Aortic smooth muscle cell (primary cell): ENCODE measurements at places on chromosomes 6 and 20. TPM values are rescaled to one million over a fixed set of nuclear protein-coding genes. Genes with fewer than 3 reads are reported as not detected.

MYL9 gene
- total RNA-seq: 11.6 and 21.9 TPM in 2 replicates

KATNA1 gene
- total RNA-seq: 30.3 TPM in 2 replicates

EBF4 gene
- total RNA-seq: 0.13 and 0.25 TPM in 2 replicates

CD83 gene
- total RNA-seq: 0.12 and 0.40 TPM in 2 replicates

SEMG1 gene
- not detected in 2 replicates for total RNA-seq

METTL24 gene
- 2.1 and 2.2 TPM in 2 replicates for total RNA-seq

VSTM2L gene
- 0.53 and 0.93 TPM in 2 replicates for total RNA-seq

LEMD2 gene
- 40.3 and 40.4 TPM in 2 replicates for total RNA-seq

C6orf58 gene
- 0.06 TPM in 1 of 2 replicates, not detected in the other for total RNA-seq

TSPO2 gene
- not detected in 2 replicates for total RNA-seq

NOTCH4 gene
- total RNA-seq: 1.3 and 2.2 TPM in 2 replicates
